ENCODE measurements at places on chromosomes 11 and 22.

DNA sequence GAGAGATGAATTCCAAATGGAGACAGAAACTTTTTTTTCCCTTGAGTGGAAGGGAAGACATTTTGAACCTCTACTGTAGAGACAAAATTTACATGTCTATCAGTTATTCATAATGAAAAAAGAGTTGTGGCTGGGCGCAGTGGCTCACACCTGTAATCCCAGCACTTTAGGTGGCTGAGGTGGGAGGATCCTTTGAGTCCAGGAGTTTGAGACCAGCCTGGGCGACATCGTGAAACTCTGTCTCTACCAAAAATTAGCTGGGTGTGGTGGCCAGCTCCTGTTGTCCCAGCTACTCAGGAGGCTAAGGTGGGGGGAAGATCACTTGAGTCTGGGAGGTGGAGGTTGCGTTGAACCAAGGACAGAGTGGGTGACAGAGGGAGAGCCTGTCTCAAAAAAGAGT is 4.1 kb downstream of the EED start:
- no peak for DNase-seq

DNA sequence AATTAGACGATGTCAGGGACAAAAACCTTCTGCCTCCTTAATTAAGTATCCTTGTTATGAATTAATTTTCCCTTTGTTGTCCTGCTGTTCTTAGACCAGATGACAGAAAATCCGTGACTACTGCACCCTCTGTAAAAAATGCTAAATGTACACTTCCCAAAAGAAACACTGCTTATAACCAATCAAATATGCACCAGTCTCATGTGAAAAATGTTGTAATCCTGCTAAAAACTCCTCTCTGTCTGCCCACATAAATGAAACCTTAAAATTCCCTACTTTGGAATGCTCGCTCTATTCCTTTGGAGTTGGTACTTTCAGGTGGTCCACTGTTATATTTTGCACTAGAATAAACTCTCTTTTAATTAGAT is 366.8 kb upstream of the CCDC179 start:
- no peak for DNase-seq

DNA sequence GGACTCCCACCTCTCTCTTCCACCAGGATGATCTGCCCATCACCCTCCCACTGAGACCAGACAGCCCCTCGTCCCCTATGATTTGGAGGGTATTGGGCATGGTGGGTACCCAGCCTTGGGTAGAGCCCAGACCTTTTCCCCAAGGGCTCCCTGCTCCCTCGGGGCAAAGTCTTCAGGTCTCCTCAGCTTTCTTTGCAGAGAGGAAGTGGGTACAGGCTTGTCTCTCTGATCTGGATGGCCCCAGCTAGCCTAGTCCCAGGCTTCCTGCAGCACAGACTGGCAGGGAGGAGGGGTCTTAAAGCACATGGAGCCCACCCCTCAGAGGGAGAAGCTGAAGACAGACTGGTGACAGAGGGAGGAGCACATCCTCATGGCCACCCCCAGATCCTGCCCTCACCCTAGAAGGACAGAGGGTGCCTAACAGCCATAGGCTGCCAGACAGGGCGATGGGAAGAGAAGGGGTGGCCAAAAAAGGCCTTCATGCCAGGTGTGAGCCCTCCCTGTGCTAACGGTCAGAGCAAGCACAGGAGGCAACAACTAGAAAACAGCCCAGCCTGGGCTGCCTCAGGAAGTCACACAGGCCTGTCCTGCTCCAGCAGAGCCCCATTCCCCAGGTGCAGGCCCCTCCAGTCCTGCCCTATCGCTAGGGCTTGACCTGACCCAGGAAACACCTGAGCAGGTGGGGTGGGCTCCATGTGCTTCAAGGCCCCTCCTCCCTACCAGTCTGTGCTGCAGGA is 30.4 kb downstream of the SLC22A12 start:
- DNase-seq, result no peak

- no peak for DNase-seq
These were observed 9.3 kb downstream of the C11orf24 start for GRCh38 chr11:68262544-68262827.

DNA sequence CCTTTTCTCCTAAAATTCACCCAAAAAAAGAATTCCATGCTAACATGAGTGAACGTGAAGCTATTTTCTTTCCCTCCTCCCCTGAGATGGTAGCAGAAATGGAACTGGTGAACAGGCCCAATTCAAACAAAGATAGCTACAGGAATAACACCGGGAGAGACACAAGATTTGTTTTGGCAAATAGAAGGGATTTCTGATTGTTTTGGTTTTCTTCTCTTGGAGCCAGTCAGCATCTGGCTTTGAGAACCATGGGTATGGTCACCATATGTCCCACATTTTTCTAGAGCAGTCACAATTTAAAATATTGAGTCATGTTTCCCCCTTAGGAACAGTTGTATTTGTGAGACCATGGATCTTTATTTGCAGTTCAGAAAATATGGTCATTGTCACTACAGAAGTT is 214.1 kb downstream of the FAM76B start:
- DNase-seq, result no peak

- no peak for DNase-seq
These were observed 84.2 kb downstream of the RBFOX2 start for GRCh38 chr22:35944458-35944857.

- DNase-seq, result no peak
These were observed 80.8 kb downstream of the ME3 start for GRCh38 chr11:86591631-86592030.

- DNase-seq, result no peak
These were observed 59.6 kb upstream of the EMID1 start for GRCh38 chr22:29146091-29146560.

DNA sequence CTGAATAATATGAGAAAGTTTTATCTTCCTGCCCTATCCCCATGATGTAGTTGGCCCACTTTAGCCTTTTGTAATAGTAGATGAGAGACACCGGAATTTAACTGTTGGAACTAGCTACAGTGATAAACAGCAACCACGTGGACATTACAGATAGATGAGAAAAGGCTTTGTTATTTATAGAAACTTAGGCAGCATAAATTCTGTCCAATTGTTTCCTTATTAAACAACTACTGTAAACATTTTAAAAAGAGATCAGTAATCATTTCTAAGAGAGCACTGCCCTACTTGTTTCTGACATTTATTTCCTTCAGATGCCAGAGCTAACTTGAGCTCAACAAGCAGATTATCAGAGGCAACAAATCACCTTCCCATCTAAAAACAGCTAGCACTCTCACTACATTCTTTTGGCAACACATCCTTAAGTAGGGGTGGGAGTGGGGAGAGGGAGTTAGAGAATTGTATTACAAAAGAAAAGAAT is 63.1 kb downstream of the SOX6 start:
- DNase-seq, result no peak

DNA sequence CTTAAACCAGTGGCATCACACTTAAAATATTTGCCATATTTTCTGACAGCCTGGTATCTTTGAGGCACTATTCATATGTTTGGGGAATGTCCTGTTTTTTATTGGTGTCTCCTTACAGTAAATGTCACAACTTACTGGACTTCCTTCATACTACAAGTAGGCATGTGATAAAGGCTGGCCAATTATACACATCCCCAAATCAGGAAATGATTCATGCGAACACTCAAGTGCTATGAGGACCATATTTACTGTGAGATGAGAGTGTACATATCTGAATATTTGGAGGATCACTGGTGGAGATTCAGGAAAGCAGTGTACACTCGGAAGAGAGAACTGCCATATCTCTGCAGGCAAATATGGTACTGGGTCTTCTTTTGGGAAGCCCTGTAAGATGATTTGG is 913.8 kb upstream of the CHORDC1 start:
- DNase-seq, result no peak

GRCh38 chr11:34960277-34960676 is 43.9 kb downstream of the PDHX start:
- no peak for DNase-seq

DNA sequence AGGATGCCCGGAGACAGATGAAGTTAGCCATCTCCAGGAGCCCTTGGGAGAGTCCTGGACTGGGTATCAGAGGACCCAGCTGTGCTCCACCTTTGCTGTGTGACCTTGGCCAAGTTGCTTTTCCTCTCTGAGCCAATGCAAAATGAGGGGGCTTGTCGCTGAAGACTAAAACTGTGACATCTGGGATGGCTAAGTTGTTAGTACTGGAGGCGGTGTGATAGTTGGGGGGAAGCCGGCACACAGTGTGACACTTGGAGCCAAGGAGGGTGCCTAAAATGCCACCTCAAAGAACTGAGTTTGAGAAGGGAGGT is 481 bp downstream of the INPP5J start:
- no peak for DNase-seq

GRCh38 chr11:9516113-9516512 is 55.3 kb downstream of the ZNF143 start:
- DNase-seq, result no peak

GRCh38 chr11:67043572-67044349 is 12.9 kb upstream of the RHOD start:
- no peak for DNase-seq

GRCh38 chr11:19714387-19715363 is 2.0 kb downstream of the NAV2 start:
- no peak for DNase-seq

DNA sequence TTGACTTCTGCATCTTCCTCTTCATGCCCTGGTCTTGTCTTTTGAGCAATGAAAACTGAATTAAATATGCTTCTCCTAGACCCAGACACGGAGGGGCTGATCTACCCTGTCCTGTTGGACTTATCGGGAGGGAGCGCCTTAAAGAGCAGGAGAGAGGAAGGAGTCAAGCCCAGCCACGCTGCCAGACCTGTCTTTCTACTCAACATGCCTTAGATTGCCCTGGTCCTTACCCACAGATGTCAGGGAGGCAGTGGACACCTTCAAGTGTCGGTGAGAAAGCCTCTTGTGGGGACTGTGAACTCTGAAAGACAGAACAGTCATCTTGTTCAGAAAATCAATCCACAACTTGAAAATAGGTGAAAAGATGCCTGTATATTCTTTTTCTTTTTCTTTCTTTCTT is 61.8 kb downstream of the IRAG1 start:
- DNase-seq, result no peak

- no peak for DNase-seq
These were observed at the start of gene SPI1 for GRCh38 chr11:47378010-47378835. TSS of gene SPI1 (minus strand) at chr11:47378547. CDS start at chr11:47378353, 194 bp downstream.

- DNase-seq, result no peak
These were observed 1.9 kb upstream of the OR51B4 start for GRCh38 chr11:5303626-5304025.

DNA sequence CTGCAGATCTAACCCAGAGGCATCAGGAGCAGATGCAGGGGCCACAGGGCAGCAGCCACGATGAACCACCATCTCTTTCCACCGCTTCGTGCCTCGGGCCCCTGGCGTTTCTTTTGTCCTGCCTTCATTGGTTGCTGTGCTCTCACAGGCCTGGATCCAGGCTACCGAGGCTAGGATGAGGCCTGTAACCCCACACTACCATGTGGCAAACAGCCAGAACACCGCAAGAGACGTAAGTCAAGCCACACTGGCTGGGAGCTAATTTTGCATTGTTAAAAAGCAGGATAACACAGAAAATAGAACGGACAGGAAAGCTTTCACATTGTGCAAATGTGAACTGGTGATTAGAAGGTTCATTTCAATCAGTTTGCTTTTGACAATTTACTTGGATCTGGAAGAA is 15.7 kb upstream of the ARFGAP3 start:
- DNase-seq, result no peak

DNA sequence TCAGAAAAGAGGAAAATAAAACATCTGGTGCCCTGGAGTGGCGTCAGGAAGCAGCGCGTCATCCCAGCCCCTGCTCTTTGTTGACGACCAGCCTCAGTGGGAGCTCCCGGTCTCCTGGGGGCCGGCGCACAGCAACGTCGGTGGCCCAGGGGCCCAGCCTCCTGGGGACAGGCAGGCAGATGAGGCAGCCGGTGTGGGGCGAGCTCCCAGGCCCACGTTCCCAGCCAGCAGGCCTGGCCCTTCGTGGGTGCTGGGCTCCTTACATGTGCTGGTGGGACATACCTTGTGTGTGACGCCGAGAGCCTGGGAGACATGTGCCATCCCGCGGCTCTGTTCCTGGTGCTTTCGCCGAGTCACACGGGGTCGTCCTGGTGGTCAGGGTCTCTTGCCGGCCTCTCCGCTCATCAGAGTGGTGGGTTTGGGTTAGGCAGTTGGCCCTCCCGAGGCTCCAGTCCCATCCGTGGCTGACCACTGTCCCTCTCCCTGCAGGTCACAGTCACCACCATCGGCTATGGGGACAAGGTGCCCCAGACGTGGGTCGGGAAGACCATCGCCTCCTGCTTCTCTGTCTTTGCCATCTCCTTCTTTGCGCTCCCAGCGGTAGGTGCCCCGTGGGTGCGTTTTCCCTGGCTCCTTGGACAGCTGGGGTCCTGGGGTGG is 116.7 kb downstream of the KCNQ1OT1 start:
- DNase-seq, result no peak

DNA sequence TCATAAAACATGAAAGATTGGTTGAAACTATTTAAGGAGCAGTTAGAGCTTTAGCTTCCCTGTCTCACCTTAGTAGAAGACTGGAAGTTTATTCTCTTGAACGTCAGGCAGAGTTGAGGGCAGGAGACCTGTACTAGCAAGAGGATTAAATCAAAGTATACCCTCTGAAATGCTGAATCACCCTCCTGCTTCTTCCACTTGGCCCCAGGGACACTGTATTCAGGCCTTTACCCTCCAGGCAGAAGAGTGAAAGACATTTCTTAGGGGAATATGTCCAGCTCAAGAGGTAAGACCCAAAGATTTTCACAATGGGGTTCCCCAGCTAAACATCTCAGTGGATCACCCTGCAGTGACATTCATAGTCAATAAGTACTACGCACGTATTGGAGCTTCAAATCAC is 11.9 kb downstream of the APOA4 start:
- DNase-seq, result no peak

- DNase-seq, result no peak
These were observed 37.1 kb upstream of the SUSD2 start for GRCh38 chr22:24144056-24144777.

DNA sequence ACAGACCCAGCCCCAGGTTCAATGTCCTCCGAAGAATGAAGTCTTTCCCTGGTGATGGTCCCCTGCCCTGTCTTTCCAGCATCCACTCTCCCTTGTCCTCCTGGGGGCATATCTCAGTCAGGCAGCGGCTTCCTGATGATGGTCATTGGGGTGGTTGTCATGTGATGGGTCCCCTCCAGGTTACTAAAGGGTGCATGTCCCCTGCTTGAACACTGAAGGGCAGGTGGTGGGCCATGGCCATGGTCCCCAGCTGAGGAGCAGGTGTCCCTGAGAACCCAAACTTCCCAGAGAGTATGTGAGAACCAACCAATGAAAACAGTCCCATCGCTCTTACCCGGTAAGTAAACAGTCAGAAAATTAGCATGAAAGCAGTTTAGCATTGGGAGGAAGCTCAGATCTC is 14.1 kb downstream of the APOL1 start:
- no peak for DNase-seq

GRCh38 chr22:22948651-22949571 is 61.3 kb downstream of the IGLL5 start:
- DNase-seq, result peak; percentile 18

DNA sequence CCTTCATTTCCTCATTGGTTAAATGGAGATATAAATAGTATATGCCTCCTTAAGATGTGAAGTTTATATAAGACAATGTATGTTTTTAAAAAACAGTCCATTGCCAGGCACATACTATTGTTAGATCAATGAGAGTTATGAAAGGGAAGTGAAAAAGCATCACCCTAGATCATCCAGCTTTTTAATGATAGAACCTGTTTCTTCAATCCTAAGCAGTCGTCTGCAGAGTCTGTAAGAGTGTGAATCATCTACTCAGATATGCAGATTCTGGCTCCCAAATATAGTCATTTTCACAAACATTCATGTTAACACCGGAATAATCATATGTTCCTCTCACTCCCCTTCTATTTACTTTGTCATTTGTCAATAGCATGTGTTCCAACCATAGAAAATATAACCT is 65.3 kb upstream of the SLN start:
- DNase-seq, result no peak

Data from AG09309 (cell line).